Left colon (tissue), 2 donors: ENCODE measurements at places on chromosomes 5 and 9. TPM values are rescaled to one million over a fixed set of nuclear protein-coding genes. Genes with fewer than 3 reads are reported as not detected.

GRCh38 chr9:88287972-88288371 is 100.3 kb upstream of the SPIN1 start:
- DNase-seq = no peak

DNA sequence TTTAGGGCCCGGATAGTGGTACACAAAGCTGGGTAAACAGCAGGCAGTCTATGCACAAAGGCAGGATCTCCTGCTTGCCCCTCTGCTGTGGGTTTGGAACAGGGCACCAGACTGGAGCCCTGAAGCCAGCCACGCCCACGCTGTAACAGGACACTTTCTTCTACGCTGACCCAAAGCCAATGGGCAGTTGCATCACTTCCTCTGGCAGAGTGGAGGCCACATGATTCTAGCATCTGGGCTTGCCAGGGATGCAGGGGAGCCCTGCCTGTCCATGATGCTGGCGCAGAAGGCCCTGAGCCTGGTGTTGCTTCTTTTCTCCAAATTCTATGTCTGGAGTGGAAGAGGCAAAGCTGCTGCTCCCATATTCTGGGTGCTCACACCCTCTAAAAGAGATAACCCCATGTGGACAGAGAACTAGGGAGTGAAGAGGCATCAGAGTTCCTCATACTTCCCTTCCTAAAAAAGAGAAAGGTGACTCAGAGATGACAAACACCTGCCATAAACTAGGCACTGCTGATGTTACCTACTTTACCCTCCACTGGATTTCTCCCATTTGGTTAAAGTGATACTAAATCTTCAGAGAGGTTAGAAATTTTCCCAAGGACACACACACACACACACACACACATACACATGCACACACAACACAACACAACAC is 260.3 kb upstream of the KLF4 start:
- peak; percentile 83 for DNase-seq

The MYMK gene
- total RNA-seq = not detected

DNA sequence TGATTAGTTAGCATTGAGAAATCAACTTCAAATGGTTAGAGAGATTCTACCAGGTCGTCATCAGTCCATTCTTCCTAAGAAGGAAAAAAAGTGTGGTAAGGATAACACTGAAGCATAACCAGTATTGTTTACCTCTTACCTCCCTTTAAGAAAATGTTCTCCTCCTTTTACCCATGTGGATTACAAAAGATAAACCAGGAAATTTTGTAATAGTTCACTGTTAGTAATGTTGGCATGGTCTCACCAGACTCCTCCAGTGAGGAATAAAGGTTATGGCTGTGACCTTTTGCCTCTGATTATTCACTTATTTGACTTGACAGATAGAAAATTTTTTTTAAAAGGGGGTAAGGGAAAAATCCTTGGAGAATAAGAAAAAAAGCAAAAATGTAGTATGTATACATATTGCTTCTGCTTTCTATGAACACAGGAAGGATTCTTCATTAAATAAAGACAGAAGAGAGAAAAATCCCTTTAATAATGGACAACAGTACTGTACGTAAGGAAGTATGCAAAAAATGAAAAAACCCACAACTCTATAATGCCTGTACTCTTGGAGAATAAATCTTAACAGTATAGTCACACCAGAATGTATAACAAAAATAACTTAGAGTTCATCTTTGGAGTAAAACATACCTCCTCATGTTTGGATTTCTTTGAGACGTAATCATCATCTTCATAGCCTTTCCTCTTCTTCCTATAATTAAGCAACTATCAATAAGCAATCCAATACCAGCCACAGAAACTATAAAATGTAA is 18.1 kb downstream of the CCNH start:
- no peak for DNase-seq
